Right ventricle myocardium superior (tissue), 1 donor: ENCODE measurements at places on chromosomes 4 and X.
A peak's percentile ranks its signal among the peaks of the same experiment; 100 is the strongest.

- no peak for DNase-seq
These were observed 106.0 kb downstream of the LRBA start for GRCh38 chr4:150909116-150909515.

GRCh38 chr4:78143634-78144033 lies 86.5 kb downstream of the FRAS1 start:
- no peak for DNase-seq

- DNase-seq: no peak
These were observed 297.0 kb upstream of the KLF3 start for GRCh38 chr4:38366997-38367396.

GRCh38 chrX:48595929-48596328 lies 1.4 kb upstream of the WDR13 start:
- DNase-seq: no peak

GRCh38 chr4:6476893-6477292 lies 4.5 kb upstream of the PPP2R2C start:
- DNase-seq: no peak

DNA sequence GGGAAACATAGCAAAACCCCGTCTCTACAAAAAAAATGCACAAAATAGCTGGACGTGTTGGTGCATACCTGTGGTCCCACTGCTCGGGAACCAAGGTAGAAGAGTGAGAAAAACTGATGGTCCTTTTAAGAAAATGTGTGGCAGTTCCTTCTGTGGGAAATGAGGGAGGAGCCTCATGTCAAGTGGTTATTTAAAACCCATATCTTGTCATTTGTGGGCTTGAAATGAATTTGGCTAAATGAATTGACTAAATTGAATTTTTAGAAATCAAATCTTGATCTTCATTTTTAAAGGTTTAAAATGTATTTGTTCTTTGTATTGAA lies 16.2 kb upstream of the LAMP2 start:
- DNase-seq: no peak

DNA sequence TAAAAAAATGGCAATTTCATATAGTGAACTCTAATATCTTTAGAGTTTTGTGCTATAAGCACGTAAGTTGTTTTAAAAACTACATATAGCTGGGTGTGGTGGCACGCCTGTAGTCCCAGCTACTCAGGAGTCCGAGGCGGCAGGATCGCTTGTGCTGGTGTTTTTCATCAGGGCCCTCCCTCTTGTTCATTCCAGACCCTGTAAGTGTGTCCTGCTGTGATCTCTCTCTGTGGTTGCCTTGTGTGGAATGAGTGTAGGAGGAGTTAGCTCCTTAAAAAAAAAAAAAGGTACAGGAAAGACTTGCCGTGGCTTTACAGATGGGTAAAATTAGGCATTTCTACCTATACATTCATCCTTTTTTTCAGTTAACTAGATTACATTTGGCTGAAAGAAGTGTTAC lies 35.4 kb downstream of the RBBP7 start:
- DNase-seq: no peak

DNA sequence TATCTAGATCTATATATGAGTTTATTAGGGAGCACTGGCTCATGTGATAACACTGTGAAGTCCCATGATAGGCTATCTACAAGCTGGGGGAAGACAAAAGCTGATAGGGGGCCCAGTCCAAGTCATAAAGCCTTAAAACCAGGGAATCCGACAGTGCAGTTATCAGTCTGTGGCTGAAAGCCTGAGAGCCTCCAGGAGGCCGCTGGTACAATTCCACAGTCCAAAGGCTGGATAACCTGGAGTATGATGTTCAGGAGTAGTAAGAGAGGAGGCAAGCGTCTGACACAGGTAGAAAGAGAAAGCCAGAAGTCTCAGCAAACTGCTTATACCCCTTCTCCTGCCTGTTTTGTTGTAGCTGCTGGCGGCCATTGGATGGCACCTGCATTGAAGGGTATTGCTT lies 177.6 kb upstream of the SPRY1 start:
- no peak for DNase-seq

DNA sequence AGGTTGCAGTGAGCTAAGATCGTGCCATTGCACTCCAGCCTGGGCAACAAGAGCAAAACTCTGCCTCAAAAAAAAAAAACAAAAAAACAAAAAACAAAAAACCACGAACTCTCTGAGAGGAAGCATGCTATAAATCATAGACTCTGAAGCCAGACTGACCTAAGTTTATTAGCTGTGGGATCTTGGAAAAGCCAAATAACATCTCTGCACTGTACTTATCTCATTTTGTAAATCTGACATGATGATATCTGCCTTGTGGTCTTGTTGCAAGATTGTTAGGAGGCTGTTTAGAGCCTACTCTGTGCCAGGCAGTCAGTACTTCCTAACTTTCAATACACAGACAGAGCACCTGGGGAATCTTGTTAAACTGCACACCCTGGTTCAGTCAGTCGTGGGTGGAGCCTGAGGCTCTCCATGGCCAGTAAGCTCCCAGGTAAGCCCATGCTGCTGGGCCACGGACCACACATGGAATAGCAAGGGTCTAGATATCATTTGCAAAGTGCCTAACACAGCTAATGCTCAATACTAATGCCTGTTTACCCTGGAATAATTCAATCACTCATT lies 107.6 kb upstream of the SMIM10 start:
- DNase-seq: no peak

DNA sequence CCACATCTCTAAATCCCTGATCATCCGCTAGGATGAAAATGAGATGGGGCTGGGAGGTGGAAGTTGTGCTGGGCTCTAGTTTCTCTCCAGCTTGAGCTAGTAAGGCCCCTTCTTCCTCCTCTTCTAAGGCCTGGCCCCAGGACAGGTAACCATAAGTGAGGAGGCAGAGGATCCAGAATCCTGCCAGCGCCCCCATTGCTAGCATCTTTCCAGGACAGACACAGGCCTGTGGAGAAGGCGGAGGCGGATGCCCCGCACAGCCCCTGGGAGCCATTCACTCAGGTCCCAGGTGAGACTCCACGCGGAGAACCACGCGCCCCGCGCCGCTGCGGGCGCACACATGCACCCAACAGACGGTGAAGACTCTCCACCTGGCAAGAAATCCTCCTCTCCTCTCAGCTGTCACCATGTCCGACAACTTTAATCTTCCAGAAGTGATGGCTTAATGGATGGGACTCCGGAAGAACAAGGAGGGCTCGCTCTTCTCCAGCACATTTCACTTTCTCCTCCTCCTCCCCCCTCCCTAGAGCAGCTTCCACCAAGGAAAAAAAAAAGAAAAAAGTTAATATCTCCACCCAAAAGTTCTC lies 793 bp downstream of the ARSJ start:
- DNase-seq: no peak

- DNase-seq: no peak
These were observed 350.0 kb downstream of the SLC7A11 start for GRCh38 chr4:137892134-137892533.

DNA sequence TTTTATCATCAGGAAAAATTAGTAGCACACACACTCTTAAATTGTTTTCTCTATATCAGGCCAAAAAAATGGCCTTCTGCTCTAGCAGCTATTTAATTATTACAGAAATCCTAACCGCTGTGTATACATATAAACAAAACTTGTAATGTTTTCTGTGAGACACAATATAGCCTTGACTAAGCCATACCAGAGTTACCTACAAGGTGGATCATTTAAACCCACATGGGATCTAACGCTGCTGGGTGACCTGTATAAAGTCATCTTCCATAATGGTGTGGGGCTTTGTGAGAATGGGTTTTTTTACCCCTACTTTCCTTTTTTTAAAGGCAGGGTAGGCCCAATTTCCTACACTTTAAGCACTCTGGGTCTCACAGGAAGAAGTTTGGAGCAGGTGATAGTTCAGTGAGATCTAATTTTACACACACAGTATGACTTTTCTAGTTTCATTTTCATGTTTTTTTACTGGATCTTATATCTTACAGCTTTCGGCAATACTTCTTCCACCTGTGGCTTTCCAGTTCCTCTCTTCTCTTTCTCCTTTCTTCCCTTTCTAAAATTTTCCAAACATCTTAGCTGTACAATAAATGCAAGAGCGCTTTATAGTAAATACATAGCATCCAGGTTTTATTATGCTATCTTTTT lies 66.9 kb upstream of the MMAA start:
- DNase-seq: no peak

GRCh38 chr4:86271057-86271456 lies 88.8 kb downstream of the MAPK10 start:
- no peak for DNase-seq

DNA sequence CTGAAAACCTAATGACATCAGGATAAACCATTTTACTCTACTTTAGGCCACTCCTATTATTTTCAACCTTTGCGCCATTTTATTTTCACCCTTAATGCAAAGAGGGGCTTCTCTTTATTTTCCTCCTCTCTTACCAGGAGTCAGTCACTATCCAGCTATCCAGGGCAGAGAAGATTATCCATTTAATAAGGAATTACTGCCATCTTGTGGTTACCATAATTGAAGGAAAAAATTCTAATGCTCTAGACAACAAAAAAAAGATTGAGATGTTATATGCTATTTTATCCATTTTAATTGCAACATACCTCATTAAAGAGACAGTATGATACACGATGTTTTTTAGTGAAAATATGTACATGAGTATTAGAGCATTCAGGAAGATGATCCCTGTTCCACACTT lies 514.5 kb upstream of the FAM241A start:
- DNase-seq: no peak

DNA sequence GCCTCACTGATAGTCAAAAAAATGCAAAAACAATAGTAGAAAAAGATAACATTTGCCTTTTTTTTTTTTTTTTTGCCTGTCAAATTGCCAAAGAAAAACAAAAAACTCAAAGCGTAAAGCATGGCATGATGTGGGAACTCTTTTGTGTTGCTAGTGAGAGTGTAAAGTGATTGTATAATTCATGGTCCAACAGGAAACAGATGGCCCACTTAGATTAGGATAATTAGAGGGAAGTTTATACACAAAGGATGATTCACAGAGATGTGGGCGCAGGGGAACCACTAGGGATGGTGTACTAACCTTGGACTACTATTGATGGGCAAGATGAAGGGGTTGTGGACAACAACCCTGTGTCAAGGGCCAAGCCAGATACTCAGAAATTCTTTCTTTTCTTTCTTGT lies 16.4 kb downstream of the MCUB start:
- no peak for DNase-seq

GRCh38 chr4:91935217-91935616 lies 368.5 kb upstream of the GRID2 start:
- no peak for DNase-seq

GRCh38 chrX:140091125-140091886 lies 126.0 kb upstream of the CXorf66 start:
- peak; percentile 50 for DNase-seq

- no peak for DNase-seq
These were observed 28.7 kb downstream of the SLC39A8 start for GRCh38 chr4:102316585-102316984.

- peak; percentile 58 for DNase-seq
These were observed 12.6 kb downstream of the EFNB1 start for GRCh38 chrX:68841251-68842049.

DNA sequence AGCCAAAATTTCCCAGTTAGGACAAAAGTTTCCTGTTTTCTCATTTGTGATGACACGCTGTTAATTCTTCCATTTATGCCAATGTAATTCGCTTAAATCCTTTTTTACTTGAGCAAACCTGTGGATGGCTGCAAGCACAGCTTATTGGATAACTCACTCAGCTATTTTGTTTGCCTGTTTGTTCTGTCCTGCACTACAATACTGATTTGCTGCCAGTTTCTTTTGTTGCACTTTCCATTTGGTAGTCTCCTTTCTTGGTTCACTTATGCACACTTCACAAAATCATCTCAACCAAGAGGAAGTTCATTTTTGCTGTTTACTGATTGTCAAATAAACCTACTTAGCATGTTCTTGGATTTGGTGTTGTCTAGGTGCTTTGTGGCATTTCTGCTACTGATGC lies 40.3 kb downstream of the MFAP3L start:
- DNase-seq: no peak

- no peak for DNase-seq
These were observed 14.2 kb upstream of the CPE start for GRCh38 chr4:165364452-165365080.

- no peak for DNase-seq
These were observed 9.0 kb downstream of the SORBS2 start for GRCh38 chr4:185803022-185803421.

GRCh38 chr4:16739997-16740624 lies 158.3 kb downstream of the LDB2 start:
- DNase-seq: no peak

- no peak for DNase-seq
These were observed 30.5 kb downstream of the NHSL2 start for GRCh38 chrX:71941145-71941544.

GRCh38 chrX:84974803-84975202 lies 28.9 kb upstream of the APOOL start:
- no peak for DNase-seq
